Ureter (tissue), 1 donor: ENCODE measurements at places on chromosomes 11 and 22.

DNA sequence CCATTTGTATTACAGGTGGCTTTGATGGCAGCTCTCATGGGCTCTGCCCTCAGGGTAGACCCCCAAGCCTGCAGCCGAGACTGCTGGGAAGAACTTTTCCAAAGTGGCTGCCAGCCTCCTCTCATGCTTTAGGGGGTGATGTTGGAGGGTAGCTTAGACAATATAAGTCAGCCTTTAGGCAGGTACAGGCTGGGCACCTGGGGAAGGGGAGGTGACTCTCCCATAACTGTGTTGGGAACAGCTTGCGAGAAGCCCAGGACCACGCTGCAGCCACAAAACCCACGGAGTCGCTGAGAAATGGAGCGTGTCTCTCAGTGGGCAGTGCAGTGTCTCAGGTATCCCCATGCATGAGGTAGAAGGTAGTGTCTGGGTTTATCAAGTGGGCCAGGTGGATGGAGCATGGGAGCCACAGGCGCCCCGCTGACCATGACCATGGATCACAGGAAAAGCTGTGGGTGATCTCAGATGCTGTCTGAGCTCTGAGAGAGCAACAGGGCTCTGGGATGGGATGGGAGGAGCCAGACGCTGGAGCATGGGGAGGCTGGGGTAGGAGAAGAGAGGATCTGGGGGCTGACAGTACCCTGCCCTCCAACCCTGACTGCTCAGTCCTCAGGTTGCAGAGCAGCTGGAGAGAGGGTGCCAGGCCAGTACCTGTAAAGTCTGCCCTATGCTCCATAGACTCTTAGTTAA lies 115.2 kb downstream of the FEZ1 start:
- DNase-seq, result no peak

DNA sequence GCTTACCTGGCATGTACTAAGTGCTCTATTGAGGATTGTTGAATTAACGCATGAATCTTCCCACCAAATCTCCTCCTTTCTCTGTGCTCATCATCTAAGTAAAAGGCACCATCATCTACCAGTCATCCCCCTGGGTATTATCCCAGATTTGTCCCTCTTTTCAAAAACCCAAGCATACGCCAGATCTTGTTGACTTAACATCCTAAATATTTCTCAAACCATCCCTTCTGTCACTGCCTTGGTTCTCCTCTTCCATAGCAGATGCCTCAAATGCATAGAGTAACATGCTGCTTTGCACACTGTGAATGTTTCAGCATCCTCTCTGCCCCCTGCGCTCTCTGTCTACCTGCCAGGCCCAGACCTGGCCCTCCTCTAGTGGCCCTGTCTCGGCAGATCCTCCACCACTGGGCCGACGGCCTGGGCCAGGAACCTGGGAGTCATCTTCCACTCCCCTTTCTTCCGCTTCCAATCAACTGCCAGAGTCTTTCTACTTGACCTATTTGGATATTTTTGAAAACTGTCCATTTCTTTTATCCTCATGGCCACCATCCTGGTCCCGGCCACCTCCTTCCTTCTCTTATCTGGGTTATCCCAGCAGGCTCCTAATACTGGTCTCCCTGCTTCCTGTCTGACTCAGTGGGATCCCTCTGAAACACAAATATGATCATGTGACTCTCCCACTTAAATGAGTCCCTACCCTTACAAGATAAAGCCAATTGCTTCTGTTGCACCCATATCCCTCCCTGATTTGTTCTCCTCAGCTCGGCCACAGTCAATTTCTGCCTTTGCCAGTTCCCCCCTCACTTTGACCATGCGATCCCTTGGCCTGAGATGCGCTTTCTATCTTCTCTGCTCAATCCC lies 3.4 kb upstream of the TAB1 start:
- no peak for DNase-seq

GRCh38 chr22:36797374-36797773 lies 19.5 kb downstream of the PVALB start:
- DNase-seq, result no peak

DNA sequence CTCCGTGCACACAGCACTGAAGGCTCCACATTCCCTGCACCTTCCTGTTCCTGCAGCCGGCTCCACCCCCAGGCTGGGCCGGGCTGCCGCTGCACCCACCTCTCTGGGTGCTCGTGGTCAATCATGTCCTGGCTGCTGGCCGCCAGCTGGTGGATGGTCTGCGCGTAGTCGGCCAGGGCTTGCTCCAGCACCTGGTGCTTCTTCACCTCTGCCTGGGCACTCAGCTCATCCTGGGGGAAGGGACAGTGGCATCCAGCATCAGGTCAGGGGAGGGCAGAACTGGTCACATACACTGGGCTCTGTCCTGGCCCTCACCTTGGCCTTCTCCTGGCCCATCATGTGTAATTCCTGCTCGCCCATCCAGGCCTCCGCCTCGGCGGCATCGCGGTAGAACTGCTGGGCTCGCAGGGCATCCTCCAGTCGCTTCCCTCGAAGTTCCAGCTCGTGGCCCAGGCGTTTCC lies 15.2 kb upstream of the RBM4B start:
- no peak for DNase-seq

- no peak for DNase-seq
Observed at GRCh38 chr11:12245091-12245490, 132.3 kb upstream of the PARVA start.

DNA sequence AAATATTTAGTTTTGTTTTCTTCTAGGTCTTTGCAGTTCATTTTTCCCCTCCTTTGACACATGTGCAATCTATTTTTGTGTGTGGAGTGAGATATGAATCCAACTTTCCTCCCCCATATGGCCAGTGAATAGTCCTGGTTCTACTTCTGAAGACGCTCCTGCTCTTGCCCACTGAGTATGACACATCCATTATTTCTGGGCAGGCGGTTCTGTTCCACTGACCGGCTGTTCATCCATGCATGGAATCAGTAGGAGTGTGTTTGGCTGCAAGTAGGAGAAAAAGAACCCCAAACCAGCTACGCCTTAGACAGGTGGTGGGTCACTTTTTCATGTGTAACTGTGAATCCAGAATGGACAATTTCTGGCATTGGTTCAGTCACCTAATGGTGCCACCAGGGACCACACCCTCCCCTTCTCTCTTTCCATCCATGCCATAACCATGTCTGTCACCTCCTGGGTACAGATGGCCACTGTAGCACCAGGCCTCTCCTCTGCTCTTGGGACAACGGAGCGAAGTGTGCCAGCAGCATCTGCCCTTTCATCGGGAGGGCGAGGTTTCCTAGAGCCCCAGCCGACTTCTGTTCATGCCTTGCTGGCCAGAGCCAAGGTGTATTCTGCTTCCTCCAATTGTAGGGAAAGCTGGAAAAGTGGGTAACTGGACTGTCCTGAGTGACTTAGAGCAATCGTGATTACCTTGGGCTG lies 67.4 kb upstream of the SLC22A12 start:
- DNase-seq, result no peak

DNA sequence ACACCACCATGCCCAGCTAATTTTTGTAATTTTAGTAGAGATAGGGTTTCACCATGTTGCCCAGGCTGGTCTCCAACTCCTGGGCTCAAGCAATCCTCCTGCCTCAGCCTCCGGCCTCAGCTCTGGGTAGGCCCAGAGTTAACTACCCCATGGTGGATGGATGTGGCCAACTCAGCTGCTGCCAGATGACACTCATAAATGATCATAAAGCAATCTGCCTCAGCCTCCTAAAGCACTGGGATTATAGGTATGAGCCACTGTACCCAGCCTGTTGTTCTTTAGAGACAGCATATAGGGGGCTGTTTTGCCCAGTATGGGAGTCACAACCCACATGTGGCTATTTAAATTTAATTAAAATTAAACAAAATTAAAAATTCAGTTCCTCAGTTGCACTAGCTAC lies 54.3 kb downstream of the LARGE1 start:
- DNase-seq, result no peak

- no peak for DNase-seq
Observed at GRCh38 chr11:130980071-130980862, 64.0 kb upstream of the SNX19 start.

- DNase-seq, result no peak
Observed at GRCh38 chr11:47392546-47393162, 14.3 kb upstream of the SPI1 start.

DNA sequence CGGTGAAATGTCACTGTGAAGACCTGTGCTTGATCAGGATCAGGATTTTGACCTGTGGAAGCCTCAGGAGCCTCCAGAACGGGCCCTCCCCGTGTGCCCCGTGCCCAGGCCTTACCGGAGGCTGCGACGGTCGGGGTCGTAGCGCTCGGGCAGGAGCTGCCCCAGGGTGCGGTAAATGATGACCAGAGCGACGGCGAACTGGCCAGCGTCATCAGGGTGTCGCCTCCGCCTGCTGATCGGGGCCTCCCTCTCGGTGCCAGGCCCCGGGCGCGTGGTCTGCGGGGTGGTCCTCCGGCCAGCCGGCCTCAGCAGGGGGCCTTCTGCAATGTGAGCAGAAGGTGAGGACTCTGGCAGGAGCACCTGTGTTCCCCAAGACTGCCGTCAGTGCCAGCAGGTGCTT lies 46.2 kb downstream of the TRMU start:
- no peak for DNase-seq

GRCh38 chr11:101508370-101508769 lies 75.4 kb downstream of the TRPC6 start:
- DNase-seq, result no peak

DNA sequence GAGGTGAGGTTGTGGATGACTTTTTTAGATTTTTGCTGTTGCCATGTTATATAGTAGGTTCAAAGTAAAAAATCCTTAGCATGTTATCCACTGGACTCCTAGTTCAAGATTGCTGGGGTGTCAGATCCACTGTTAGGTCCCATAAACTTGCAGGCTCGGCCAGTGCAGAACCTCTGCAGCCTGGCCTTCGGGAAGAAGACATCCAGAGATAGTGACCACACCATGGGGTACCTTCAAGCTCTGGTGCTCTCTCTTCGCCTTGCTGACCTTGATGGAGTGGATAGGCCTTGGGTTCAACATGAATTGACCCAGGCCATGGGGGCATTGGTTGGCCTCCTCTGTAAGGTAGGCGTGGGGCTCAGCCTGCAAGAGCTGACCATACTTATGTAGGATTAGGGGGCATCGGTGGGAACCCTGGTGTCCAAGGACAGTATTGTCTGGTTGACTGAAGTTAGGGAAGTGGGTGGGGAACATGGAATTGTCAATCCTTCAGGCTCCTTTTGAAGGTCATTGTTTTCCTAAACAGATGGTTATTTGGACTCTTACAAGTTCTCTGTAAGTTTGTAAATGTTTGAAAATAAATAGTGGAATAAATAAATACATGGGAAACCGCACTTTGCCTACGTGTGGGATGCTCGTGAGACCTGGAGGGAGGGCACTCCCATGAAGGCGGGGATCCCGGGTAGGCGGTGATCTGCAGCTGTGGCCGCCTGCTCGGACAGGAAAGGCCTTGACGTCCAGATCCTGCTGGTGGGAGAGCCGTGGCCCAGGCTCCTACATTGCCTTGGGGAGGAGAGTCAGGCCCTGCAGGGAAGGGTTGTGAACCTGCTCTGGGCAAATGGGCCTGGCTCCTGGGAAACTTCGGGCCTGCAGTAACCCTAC lies 37.1 kb downstream of the BCR start:
- no peak for DNase-seq

DNA sequence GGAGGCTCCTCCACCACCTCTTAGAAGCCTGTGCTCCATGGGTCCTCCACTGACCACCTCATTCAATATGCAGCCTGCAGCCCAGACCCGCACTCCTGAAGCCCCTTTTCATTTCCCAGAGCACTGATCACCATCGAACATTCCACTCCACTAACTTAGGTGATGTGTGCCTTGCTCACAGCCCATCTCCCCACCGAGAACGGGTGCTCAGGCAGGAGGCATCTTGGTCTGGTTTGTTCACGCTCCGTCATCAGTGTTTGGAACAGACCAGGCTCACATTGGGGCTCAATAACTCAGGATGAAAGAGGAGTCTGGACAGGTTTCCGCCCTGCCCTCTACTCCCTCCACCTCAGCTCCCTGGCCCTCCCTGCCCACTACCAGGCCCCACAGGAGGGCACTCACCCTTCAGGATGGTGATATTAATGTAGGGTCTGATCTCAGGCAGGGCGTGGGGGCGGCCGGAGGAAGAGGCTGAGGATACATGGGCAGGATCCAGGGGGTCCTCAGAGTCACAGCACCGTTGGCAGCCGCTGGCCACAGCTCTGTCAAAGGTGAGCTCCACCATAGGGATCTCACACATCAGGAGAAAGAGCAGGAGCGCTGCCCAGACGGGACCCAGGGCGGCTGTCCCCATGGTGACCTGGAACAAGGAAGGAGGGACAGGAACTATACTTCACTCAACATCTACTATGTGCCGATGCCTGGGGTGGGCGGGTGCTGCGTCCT lies 3.1 kb downstream of the C1QTNF6 start:
- no peak for DNase-seq

DNA sequence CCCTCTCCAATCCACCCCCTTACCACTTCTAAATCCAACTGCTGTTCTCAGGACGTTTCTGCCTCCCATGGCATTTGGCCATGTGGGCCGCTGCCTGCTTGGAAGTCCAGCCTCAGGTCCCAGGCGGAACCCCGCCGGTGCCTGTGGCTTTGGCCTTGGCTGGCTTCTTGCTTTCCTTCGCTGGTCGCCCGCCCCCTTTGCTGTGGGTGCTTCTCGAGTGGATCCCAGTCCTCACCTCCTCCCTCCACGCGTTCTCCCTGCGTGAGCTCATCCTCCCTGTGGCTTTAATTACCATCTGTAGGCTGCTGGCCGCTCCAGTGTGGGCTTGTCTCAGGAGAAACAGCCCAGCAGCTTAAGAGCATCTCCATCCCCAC lies 111.7 kb downstream of the NECTIN1 start:
- no peak for DNase-seq

- no peak for DNase-seq
Observed at GRCh38 chr11:907668-908067, 2.9 kb downstream of the CHID1 start.
